CD8-positive, alpha-beta T cell (primary cell): ENCODE measurements at places on chromosomes 3 and 15.

DNA sequence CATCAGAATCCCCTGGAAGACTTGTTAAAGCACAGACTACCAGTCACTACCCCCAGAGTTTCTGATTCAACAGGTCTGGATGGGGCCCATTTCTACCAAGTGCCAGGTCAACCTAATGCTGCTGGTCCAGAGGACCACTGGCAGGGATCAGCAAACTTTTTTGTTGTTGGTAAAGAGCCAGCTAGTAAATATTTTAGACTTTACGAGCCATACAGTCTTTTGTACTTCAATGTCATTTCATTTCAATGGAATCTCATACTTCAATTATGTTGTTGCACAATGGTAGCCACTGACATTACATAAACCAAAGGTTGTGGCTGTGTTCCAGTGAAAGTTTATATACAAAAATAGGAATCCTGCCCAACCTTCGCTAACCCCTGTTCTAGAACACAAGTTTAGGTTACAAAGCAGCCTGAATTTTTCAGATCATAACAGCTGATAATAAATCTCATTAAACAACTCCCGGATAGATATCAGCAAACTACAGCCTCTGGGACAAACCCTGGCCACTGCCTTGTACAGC is 28.7 kb downstream of the ULK4 start:
- no peak for DNase-seq

- DNase-seq, result no peak
These were observed 19.2 kb upstream of the KPNA1 start for GRCh38 chr3:122533931-122534334.

- DNase-seq, result no peak
These were observed 26.0 kb upstream of the THBS1 start for GRCh38 chr15:39554746-39555387.

- DNase-seq, result no peak
These were observed 548.0 kb upstream of the CCDC54 start for GRCh38 chr3:106829206-106829605.

- no peak for DNase-seq
These were observed 93.5 kb downstream of the CORO2B start for GRCh38 chr15:68672251-68672650.

- DNase-seq, result no peak
These were observed 253.5 kb downstream of the CDIN1 start for GRCh38 chr15:36832774-36833463.

DNA sequence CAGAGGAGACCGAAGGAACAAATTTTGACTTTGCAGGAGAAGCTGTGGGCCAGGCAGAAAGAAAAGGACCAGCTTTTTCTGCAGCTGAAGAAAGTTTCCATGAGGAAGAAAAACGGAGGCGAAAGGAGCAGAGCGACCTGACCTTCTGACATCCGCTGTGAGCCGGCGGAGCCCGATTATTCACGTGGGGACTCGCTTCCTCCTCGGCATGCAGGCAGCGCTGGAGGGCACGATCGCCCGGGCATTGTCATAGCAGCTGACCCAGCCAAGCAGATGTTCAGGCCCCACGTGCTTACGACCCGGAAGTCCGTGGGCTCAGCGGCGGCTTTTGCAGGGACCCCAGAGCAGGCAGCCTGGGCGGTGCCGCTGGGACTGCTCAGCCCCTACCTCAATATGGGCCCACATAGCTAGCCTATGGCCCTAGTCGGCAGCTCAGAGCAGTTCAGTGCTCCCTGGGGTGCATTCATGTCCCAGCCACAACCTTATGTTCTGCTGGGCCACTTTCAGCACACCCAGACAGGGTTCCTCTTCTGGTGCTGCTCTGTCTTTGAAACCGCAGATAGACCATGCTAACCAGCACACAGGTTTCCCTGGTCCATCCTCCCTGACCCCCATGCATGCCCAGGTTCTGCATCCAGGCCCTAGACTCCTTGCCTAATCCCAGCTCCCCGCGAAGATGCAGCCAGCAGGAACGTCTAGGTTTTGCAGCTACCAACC is 10.5 kb upstream of the EIF4A2 start:
- DNase-seq, result peak; percentile 68

GRCh38 chr3:154427685-154428285 is 2.2 kb downstream of the GPR149 start:
- DNase-seq, result no peak

GRCh38 chr15:85412956-85413854 is 32.8 kb downstream of the AKAP13 start:
- peak; percentile 42 for DNase-seq

GRCh38 chr15:93414576-93415231 is 325.7 kb upstream of the RGMA start:
- DNase-seq, result no peak

DNA sequence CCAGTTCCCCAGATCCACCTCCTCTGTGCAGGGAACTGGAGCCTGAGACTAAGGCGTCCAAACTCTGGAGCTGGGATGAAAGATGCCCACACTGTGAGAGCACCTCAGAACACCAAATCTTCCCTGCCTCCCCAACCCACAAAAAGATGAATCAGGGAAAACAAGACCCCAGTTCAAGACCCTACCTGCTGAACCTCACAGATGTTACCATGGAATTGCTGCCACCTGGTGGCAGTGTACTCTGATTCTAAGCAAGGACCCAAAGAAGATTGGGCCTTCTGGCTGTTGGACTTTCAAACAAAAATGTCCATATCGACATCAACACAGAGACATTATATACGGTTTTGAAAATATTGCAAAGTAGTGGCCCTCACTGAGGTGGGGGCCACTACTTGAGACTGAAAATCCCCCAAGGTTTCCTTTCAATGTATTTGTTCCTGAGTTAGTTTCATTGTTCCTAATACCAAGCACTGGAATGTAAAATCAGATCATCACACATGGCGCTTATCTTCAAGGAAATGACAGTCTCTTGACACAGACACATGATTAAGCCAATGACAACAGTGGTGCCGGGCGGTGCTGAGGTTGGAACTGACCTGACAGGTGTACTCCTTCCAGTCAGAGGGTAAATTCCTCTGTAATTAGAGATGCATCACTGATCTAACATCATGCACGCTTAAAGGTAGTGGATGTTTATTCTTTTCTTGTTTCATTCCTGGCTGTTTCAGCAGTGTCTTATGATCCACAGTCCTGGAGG is 67.6 kb downstream of the SLC6A11 start:
- no peak for DNase-seq

DNA sequence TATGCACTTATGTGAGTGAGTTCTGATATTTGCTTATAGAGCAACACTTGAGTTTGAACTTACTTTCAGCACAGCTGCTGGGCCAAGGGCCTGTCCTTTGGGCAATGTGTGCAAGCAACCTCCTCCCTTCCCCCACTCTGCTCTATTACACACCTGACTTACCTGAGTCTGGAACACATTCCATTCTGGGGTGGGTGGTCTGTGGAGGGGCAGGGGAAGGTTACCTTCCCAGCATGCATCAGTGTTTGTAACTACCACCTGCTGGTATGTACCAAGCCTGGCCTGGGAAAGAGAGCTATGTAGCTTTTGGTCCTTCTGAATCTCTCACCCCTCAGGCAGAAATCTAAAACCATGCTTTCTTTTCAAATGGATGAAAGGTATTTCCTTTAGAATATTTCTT is 103.0 kb downstream of the ISL2 start:
- DNase-seq, result no peak

- DNase-seq, result no peak
These were observed 31.4 kb downstream of the CTDSPL start for GRCh38 chr3:37892927-37893600.

DNA sequence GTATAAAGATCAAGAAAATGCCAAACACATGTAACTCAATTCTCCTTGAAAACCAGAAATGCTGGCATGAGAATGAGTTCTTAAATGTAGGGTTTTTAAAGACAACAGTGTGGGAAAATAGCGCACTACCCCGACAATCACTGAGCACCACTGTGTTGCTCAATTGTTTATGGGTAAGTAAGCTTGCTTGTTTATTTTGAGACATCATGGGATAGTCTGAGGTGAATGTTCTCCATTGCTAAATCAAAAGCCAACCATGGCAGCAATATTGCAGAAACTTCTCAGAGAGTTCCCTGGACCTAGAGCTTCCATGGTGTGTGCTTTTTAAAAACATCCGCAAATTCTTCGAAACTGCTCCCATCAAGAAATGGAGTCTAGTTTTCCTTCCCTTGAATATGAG is 62.7 kb downstream of the CERS3 start:
- no peak for DNase-seq

GRCh38 chr3:71070497-71071463 is 512.7 kb downstream of the FOXP1 start:
- peak; percentile 39 for DNase-seq

- no peak for DNase-seq
These were observed 531 bp upstream of the BLOC1S6 start for GRCh38 chr15:45586601-45587094.

- no peak for DNase-seq
These were observed 11.7 kb upstream of the RARRES1 start for GRCh38 chr3:158743664-158744566.

DNA sequence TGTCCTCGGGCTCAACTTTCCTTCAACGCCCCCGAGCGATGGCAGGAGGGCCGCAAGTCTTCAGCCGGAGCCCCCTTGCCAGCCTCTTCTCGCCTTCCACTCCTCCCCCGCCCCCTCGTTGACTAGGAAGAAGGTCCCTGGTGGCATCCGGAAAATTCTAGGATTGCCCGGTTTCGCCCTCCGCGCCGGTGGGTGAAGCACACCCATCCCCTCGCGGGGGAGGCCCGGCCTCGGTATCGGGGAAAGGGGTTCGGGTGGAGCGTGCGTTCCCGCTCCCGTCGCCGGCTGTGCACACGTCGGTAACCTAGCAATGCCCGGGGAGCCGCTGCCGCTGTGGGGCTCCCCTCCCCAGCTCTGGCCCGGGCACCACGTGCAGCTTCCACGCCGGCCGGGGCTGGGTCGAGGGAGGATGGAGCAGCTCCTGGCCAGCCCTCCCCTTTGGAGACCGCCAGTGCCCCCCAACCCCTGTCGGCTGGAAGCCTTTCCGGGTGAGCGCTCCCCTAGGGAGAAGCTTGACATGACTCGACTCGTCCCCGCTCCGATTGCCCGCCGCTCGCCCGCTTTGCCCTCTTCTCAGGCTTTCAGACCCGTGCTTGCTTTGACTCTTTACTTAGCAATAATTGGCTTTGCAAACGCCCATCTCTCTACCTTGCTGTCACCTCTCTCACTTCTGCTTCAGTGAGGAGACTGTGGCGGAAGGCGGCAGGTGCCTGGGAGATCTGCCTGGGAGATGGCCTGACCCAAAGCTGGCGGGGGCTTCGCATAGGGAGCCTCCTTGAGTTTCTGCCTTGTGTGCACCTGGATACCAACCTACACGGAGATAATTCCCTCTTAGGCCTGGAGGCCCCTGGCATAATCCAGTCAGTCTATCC is 1.3 kb downstream of the CACNA1D start:
- no peak for DNase-seq

DNA sequence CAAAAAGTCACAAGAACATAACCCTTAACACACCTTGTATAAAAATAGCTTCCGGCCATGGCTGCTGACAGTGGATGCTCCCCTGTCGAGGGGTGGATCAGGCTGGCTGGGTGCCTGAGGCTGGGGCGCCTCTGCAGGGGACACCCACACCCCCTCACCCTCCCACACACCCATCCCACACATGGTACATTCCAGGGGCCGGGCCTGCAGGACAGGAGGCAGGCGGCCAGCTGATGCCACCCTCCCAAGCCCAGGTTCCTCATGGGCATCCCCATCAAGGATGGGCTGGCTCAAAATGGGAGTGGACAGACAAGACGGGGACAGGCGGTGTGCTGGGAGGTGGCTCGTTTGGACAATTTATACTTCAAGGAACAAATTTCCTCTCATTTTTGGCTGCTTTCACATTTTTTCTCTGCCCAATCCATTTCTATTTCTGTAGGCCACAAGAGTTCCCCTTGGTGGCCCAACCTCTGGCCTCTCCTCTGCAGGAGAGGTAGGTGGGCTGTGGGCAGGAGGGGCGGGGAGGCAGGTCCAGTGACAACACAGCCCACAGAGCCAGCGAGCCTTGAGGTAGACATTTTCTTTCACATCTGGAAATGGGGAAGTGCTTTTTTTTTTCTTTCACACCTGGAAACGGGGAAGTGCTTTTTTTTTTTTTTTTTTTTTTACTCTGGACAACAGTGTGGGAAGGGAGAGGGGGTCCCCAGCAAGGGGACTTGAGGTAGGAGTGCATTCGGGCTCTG is 23.3 kb downstream of the RNU5B-1 start:
- no peak for DNase-seq

- no peak for DNase-seq
These were observed 39.7 kb upstream of the RNU6-1 start for GRCh38 chr15:67879440-67880129.

DNA sequence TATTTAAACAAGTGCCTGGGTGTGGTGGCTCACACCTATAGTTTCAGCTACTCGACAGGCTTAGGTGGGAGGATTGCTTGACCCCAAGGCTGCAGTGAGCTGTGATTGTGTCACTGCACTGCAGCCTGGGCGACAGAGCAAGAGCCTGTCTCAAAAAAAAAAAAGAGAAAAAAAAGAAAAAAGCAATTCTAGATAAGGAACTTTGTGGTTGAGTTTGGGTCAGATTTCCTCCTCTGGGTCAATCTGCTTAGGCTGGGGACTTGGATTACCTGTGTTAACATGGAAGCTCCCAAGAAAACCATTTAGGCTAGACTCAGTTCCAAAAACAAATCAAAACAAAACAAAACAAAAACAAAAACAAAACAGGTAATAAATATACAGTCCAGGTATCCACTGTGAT is 50.0 kb downstream of the ITPR1 start:
- DNase-seq, result no peak

DNA sequence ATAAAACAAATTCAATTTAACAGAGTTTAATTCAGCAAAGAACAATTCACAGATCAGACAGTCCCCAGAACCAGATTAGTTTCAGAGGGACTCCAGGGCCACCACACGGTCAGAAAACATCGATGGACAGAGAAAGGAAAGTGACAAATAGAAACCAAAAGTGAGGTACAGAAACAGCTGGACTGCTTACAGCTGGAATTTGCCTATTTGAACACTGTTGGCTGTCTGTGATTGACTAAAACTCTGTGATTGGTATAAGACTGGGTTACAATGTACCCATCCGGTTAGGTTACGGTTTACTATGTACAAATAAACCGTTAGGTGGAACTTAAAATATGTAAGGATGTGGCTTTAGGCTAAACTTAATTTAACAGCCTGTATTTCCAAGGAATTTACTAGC is 30.3 kb downstream of the MOBP start:
- DNase-seq, result no peak

- no peak for DNase-seq
These were observed 119.2 kb upstream of the CMC1 start for GRCh38 chr3:28122227-28122626.

- no peak for DNase-seq
These were observed 577.7 kb downstream of the MECOM start for GRCh38 chr3:169085827-169086226.

GRCh38 chr3:119360736-119361462 is 66.7 kb downstream of the ARHGAP31 start:
- no peak for DNase-seq

DNA sequence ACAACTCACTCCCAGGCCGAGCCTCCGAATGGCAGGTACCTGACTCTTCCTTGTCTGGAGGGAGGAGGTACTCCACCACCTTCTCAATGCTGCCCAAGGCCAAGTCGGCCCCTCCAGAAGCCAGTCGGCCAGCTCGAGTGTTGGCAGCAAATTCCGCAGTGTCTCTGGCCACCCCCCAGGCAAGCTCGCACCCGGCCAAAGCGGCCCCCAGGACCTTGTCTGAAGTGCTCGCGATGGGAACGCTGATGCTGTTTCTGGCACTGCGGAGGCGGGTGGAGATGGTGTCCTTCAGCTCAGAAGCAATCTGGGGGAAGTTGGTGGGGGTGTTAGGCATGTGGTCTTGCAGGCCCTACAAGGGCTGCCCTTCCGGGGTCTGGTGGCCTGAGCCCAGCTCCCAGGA is 9.2 kb downstream of the PLIN1 start:
- no peak for DNase-seq

- DNase-seq, result no peak
These were observed 253.0 kb upstream of the P2RY1 start for GRCh38 chr3:152581951-152582350.
